Activated naive CD4-positive, alpha-beta T cell treated with anti-CD3 and anti-CD28 coated beads, Interleukin-2, amount 50 U/mL, for 16 hours (primary cell): ENCODE measurements at places on chromosomes 1 and 21.

DNA sequence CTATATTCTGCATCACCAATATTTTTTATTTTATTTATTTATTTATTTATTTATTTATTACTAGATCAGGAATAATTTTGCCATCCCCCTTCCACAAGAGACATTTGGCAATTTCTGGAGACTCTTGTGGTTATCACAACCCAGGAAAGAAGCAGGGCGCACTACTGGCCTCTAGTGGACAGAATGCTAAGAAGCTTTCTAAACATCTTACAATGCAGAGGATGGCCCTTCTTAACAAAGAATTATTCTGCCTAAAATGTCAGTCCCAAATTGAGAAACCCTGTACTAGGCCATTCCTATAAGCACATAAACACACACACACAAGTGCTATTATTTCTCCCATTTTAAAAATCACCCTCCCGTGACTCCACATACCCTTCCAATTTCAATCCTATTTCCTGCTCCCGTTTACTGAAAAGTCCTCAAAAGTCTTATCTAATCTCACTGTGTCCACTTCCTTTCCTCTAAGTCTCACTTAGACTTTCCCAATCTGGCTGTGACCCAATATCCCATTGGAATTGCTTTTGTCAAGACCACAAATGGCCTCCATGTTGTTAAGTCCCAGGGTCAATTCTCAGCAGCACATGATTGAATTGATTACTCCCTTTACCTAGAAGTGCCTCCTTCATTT lies 43.7 kb upstream of the RNF11 start:
- DNase-seq = peak; percentile 54

DNA sequence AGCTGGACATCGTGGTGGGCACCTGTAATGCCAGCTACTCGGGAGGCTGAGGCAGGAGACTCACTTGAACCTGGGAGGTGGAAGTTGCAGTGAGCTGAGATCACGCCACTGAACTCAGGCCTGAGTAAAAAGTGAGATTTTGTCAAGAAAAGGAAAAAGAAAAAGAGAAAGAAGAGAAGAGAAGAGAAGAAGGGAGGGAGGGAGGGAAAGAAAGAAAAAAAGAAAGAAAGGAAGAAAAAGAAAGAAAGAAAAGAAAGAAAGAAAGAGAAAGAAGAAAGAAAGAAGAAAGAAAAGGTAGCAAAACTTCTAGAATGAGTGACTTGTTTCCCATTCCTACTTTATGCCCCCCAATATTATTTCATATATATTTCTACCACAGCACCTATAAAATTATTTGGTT lies 98.8 kb downstream of the UBE2U start:
- DNase-seq = no peak

DNA sequence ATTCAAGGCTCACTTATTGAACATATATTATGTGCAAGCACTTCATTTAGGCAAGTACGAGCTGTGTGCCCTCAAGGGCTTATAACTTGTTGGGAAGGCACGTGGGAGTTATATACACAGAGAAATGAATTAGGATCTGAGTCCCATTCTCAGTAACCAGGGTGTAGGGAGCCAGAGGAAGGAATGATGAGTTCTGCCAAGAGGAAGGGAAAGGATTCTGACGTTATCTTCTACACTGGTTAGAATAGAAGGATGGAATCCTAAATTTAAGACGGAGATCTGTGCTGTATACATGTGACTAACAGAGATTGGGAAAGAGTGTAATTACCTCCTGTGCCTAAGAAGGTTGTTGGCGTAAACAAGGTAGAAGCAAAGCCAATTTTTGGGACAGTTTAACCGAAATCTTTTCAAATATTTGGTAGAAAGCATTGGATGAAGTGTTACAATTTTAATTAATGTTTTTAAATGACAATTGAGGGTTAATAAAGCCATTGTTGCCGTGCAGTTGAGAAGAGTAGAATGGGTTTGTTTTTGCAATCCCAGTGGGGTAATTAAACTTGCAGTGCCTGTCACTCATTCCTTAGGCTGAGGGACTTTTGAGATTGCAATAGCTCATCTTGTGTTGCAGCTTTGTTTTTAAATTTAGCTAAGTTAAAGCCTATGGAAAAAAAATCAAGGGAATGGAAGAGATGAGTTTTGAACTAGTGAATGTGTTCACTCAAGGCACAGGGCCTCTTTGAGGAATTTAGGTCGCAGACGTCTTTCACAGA lies 177.2 kb downstream of the NFIA start:
- DNase-seq = no peak

- peak; percentile 24 for DNase-seq
These were observed 49.0 kb downstream of the SIM2 start for GRCh38 chr21:36747815-36748383.

DNA sequence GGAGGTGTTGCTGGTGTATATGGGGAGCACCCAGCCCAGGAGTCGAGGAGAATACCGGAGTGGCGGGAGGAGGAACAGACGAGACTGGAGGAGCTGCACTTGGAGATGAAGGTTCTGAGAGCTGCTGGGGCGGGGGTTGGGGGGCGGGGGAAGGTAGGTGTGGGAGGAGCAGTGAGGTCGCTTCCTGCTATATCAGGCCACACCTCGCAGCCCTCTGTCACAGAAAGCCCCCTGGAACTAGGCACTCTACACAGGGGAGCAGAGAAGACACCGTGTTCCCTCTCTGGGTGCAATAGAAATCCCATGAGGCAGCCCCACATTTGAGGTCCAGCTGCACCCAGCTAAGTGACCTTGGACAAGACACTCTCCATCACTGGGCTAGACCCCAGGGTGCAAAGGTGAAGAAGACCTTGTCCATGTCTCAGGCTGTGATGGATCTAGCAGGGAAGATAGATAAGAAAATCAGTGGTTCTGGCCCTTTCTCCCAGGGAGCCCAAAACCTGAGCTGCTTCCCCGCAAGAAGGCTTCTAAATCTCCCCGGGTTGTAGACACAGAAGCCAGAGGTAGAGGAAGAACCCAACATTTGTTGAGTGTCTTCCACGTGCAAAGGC lies 155.8 kb upstream of the EDN2 start:
- no peak for DNase-seq

- DNase-seq = no peak
These were observed 11.4 kb downstream of the DESI2 start for GRCh38 chr1:244664353-244664752.

DNA sequence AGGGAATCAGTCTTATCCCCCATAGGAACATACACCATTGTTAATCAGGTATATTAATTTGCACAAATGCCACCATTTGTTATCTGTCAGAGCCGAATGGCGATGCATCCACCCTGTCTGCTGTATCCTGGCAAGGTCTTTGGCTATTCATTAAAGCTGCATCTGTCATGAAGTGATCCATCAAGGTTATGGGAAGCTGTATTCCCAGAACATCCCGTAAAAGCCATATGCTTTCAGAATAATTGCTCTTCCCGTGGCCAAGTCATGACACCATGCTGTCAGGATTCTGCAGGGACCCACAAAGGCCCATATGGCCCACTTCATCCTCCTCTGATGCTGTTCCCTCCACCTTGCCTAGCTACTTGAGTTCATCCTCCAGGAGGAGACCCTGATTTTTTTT lies 103.9 kb downstream of the RAVER2 start:
- no peak for DNase-seq

GRCh38 chr1:26607186-26607585 lies 77.6 kb downstream of the RPS6KA1 start:
- no peak for DNase-seq

GRCh38 chr21:26840201-26840600 lies 5.0 kb downstream of the ADAMTS1 start:
- DNase-seq = no peak

DNA sequence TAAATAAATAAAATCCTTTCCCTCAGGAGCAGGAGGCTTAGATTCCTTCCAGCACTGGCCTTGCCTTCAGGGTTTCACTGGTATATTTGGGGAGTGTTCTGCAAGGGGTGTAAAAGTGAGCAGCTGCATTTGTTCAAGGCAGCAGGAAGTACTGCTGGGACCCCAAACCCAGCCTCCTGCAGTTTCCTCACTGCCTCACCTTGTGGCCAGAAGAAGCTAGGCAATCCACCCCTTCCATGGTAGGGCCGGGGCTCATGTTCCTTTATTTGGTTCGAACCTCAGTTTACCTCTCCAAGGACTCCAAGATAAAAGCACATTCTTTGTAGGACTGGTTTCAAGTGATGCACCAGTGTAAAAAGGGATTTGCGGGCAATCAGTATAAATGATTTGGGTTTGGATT lies 21.0 kb upstream of the CFAP126 start:
- DNase-seq = no peak

DNA sequence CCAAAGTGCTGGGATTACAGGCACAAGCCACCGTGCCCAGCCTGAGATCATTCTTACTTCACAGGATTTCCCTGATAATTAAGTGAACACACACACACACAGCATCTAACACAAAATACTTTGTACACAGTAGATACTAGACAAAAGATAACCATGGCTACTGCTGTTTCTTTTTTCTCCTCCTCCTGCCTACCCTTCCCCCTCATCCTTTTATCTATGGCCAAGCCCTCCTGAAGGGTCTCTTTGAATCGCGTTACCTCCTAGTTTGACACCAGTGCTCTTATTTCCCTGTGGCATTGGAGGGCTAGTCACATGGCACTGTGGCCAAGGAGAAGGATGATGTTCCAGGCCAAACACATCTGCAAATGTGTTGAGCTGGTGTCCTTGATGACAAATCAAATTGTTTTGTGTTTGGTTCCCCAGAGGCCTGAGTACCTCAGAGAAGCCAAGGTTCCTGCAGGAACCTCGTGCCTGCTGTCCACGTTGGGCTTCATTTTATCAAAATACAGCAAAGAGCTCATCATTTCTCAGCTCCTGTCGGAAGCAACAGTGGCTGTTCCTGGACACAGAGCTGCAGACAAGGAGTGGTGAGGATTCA lies 20.6 kb downstream of the NDUFS5 start:
- DNase-seq = no peak

DNA sequence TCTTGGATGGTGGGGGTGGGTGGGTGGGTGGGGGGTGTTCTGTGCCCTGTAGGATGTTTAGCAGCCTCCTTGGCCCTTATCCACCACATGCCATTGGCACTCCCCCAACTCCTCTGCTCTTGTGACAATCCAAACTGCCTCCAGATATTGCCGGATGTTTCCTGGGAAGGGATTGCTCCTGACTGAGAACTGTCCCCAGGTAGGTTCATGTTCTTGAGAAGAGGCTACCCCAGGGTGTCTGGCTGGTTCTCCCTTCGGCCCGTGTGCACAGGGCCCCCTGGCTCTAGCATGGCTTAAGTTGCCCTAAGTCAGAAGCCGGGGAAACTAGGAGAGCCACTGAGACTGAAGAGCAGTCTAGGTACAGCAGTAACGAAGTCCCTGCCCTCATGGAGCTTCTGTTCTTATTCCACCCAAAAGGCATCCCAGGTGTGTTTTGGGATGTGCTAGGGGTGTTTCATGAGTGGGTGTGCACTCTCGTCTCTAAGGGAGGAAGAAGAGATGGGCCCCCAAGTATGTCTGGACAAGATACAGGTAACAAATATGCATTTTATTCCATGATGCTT lies 19.8 kb upstream of the THRAP3 start:
- no peak for DNase-seq

DNA sequence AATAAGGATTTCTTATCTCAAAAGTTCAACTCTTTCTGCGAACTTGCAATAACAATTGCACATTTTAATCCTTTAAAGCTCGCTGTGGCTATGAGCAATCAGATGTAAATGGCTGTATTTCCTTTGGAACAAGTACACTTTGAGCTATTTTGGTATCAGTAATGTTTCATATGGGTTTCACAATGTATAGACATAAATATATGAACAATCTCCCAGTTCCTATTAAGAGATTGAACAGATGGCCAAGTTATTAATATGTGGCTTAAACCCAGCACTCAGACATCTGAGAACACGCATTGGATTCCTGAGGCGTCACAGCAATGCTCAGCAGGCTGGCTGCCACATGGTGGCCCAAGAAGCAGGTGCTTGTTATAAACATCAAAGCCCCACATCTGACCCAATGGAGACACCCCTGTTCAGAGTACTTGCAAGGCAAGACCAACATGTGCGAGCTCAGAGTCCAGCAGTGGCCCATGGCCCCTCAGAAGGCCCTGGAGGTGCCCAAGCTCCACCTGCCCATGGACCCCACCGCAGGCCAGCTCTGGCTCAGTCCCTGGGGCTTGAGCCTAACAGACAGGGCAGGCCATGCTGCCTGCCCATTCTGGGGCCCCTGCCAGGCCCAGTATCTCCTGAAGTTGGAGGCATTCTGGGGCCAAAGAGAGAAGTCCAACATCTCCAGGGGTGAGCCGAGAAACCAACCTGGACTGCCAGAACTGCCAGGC lies 23.7 kb downstream of the PSMG1 start:
- no peak for DNase-seq

DNA sequence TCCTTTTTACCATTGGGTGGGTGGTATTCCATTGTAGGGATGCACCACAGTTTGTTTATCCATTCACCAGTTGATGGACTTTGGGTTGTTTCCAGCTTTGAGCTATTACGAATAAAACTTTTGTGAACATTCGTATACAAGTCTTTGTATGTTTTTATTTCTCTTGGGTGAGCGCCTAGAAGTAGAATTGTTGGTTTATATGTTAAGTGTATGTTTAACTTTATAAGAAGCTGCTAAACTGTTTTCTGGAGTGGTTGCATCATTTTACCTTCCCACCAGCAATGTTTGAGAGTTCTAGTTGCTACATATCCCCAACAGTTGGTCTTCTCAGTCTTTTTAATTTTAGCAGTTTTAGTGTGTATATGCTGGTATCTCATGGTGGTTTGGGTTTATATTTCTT lies 132.5 kb downstream of the PEX14 start:
- no peak for DNase-seq

- no peak for DNase-seq
These were observed 1.9 kb downstream of the FGGY start for GRCh38 chr1:59298710-59299346.

GRCh38 chr1:33031506-33031905 lies 5.2 kb downstream of the AK2 start:
- DNase-seq = no peak

- no peak for DNase-seq
These were observed 19.8 kb upstream of the DDAH1 start for GRCh38 chr1:85484716-85485115.

GRCh38 chr1:61337441-61337951 lies 255.1 kb downstream of the NFIA start:
- no peak for DNase-seq

GRCh38 chr1:202630541-202630940 lies 79.7 kb downstream of the SYT2 start:
- no peak for DNase-seq

DNA sequence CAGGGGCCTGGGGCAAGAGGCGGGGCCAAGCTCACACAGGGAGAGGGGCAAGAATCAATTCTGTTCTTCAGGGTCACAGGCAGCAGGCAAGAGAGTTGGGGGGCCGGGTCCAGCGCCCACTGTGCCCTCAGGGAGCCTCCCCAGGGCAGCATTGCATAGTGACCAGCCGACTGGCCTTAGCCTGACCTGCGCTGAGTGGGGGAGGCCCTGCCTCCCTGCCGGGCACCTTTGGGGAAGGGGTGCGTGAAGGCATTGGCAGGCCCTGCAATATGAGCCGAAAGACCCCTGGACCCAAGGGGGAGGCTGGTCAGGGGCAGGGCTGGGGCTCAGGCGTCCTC lies 12.2 kb downstream of the SCNN1D start:
- DNase-seq = no peak
